ENCODE measurements at places on chromosomes 6 and 20. TPM values are rescaled to one million over a fixed set of nuclear protein-coding genes. Genes with fewer than 3 reads are reported as not detected.

DNA sequence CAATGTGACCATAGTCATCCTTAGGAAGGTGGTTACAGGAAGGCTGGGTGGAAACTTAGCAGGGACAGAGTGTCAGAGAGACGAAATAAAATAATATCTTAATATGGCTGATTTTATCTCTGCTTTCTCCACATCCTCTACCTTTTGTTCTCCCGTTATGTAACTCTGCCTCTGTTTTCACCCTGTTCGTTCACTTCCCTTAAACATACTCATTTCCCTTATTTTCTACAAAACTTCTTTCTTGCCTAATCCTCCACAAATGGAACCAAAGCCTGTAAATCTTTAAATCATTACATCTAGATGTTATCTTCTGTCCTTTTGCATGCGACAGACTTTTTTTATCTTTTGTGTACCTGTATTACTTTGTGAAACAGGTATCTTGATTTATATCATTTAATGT lies 23.3 kb upstream of the CRIP3 start:
- no peak for DNase-seq

DNA sequence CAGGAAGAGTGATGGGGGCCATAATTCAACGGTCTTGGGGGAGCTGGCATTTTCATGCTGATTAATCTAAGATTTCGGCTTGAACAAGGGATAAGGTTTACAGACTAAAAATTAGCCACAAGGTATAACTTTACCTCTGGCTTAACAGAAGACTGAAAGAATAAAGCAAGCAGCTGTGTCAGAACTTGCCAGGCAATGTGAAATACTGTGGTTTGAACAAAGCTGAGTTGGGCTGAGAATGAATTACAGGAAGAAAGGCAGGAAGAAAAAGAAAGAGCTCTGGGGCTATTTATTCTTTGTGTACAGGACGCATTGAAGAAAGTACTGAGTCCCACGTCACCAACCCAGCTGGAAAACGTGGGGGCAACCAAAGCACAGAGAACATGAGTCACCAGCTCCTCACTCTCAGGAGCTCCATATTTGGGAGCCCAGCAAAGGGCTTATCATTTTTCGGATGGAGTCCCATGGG lies 121.5 kb upstream of the NEDD9 start:
- DNase-seq = peak; percentile 64

DNA sequence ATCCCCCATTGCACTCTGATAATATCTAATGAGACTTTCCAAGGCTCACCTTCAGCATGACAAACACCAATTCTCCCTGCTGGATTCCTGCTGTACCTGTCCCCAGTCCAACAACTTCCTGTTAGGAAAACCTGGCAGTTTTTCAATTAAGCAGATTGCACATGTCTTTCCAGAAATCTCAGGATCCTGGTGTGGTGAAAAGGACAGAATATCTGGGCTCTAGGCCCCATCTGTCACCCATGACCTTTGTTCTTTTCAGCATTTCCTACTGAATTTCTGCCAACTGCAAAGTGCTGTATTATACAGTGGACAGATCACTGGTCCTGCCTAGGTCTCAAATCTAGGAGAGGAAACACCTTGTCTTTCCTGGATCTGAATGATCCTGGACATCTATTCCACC lies 27.7 kb upstream of the DTNBP1 start:
- DNase-seq = no peak

GRCh38 chr6:163985710-163986109 lies 571.2 kb downstream of the QKI start:
- no peak for DNase-seq

GRCh38 chr6:170243791-170244291 lies 47.0 kb downstream of the DLL1 start:
- no peak for DNase-seq

DNA sequence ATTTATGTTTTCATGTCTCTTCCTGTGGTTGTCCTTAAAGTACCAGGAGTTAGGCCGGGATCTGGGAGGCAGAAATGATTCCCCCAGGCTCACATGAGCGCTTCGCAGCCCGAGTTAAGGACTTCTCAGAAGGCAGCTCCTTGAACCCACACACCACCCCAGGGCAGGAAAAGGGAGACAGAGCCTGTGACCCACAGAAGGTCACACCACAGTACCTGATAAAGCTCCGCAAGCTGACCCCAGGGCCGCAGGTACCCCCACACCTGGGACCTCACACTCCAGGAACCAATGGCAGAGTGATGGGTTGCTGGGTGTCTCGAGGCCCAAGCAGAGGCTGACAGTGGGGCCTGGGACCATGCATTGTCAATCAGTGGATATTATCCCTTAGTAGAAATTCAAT lies 207.6 kb downstream of the CDH4 start:
- DNase-seq = no peak

- DNase-seq = no peak
Observed at GRCh38 chr6:43935921-43936439, 166.0 kb downstream of the VEGFA start.

DNA sequence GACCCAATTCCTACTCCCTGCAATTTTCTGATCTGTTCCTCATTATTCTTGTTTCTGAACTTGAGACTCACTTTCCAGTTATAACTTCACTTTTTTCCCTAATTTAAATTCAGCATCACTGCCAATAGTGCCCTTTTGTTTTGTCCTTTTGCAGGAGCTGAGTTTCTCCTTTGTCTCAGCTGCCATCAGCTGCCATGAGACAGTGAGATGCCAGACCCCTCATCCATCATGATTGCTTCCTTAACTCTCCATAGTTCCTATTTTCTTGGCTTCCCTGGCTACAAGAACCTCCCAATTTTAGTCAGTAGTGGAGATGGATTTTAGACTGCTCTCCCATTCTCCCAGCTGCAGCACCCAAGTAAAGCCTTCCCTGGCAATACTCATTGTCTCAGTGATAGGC lies 518.1 kb downstream of the HDGFL1 start:
- DNase-seq = no peak

- no peak for DNase-seq
Observed at GRCh38 chr6:149888093-149888492, 9.8 kb downstream of the RAET1E start.

GRCh38 chr6:44342052-44342451 lies 398 bp upstream of the SPATS1 start:
- DNase-seq = peak; percentile 30

DNA sequence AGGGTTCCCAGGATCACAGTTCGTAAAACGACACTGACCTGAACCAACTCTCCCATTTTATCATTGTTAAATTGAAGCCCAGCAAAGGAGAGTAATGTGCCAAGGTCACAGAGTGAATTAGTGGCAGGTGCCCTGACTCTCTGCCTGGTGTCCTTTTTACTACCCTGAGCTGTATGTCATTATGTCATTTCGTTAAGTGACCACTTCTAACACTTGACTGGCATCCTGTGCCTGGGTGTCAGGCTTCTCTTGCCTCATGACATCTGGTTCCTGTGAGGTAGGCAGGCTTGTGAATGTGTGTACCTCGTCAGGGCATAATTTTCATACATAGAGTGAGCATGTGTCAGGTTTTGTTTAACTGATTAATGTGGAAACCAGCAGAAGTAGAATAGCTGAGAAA lies 48.6 kb downstream of the RALY start:
- peak; percentile 66 for DNase-seq

- no peak for DNase-seq
Observed at GRCh38 chr6:4280031-4280430, 144.7 kb upstream of the ECI2 start.

- DNase-seq = no peak
Observed at GRCh38 chr6:90000864-90001731, 106.8 kb downstream of the GJA10 start.

DNA sequence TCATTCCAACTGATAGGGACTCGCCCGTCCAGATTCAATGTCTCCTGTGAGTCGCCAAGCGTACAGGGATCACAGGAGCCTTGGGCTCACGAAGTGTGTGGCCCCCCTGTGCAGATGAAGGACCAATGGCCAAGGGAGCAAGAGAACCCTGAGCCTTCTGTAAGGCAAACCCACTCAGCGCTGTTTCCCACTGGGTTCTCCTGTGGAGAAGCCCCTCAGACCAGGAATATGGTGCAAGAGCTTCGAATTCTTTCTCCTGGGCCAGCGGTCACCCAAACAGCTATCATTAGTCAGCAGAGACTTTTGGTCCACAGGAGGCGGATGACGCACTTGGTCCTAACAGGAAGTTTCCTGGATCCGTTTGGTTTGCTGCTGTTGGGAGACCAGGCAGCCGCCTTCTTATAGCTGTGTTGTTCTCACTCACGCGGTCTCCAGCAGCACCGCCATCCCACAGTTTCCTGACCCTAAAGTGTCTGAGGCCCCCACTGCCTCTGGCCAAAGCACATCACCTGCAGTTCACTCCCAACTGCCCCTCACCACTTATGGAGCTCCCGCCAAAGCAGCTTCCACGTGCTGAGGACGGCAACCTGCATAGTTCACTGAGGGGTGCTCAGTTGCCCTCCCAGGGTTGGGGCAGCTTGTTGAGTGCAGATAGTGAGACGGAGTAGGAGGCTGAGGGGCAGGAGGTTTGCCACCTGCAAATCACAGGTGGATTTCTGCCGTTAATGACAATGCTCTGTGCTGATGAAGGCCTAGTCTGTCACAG lies 268.6 kb downstream of the ERMARD start:
- DNase-seq = no peak

GRCh38 chr6:10960171-10960570 lies 73.3 kb downstream of the SYCP2L start:
- DNase-seq = no peak

DNA sequence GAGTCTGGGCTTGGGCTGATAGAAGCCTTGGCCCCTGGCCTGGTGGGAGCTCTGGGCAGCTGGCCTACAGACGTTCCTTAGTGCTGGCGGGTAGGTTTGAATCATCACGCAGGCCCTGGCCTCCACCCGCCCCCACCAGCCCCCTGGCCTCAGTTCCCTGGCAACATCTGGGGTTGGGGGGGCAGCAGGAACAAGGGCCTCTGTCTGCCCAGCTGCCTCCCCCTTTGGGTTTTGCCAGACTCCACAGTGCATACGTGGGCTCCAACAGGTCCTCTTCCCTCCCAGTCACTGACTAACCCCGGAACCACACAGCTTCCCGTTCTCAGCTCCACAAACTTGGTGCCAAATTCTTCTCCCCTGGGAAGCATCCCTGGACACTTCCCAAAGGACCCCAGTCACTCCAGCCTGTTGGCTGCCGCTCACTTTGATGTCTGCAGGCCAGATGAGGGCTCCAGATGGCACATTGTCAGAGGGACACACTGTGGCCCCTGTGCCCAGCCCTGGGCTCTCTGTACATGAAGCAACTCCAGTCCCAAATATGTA lies 957 bp upstream of the VEGFA start:
- peak; percentile 65 for DNase-seq

DNA sequence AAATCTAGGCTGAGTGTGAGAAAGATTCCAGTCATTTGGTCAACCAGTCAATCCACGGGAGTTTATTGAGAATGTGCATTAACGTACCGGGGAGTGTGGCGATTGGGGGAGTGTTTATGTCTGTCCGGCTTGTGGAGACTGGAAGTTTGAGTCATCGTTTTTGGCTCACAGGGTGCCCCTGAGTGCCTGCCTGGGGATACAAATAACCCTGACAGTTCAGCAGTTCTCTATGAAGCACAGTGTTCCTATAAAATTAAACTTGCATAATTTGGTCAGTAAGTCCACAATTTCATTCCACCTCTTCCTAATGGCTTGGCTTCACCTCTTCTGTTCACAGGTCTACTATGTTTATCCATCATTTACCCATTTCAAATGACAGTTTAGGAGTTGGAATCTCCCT lies 72.6 kb upstream of the PLEKHG1 start:
- no peak for DNase-seq

DNA sequence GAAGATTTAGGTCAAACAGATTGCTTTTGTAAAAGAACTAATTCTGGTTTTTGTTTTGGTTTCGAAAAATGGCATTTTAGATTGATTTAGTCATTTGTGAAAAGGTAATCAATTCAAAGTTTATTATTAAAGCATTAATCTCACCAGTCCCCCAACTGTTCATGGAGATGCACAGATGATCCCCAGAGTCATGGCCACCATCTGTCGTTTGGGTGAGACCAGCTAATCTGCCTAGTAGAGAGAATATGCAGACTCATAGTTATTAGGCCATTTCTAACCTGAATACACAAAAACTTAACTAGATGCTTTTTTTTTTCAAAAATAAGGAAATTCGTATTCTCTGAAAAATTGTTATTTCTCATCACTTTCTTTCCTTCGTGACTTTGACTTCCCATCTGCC lies 58.1 kb downstream of the C6orf58 start:
- no peak for DNase-seq

DNA sequence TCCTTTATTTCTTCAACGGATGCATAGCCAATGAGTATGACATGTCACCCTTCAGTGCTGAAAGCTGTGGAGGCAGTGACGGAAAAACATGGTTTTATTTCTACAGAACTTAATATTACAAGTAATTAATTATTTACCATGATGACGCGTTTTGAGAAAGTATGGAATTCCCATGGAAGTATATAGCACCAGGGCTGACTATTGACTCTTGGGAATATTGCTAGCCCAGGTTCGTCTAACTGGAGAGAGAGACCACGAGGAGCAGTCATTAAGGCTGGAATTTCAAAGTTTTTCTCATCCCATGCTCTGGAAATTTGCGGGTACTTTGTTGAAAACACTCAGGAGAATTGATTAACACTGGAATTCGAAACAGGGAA lies 155.2 kb upstream of the PRSS16 start:
- no peak for DNase-seq

DNA sequence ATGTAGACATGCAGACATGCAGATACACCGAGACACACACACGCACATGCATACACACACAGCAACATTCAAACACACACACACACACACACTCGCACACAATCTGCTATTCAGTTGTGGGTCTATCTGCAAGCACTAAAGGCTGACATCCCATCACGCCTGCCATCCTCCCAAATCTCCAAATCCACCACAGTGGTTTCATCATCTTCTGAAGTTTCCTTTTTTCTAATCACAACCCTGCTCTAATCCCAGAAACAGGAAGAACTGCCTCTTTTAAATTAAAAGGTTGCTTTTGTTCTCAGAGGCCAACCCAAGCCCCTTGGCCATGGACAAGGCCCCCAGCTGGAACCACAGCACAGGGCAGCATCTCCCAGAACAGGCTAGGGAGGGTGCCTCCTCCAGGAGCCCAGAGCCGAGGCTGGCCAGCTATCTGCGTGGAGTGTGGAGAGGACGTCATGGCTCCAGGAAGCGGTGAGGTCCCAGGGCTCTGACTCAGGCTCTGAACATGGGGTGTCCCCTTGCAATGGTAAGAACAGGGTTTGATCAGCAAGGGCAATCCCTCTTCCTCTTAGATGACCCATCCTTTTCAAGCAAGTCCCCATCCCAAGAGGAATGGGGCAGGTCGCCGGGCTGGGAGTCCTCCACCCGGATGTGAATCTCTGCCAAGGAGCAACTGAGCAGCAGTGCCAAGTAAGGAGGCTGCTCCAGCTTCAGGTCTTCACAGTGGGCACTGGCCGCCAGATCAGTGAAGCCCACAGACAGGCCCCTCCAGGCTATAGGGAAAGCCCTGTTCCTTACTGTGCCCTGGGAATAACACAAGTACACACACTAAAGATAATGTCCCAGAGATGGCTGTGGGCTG lies 14.7 kb downstream of the FOXF2 start:
- no peak for DNase-seq

Gene MUC21
- polyA plus RNA-seq = not detected

Gene HLA-DQB2
- polyA plus RNA-seq = not detected

Gene OR12D3
- polyA plus RNA-seq = not detected

Gene FILIP1
- polyA plus RNA-seq = 49.2 TPM

Gene BTNL2
- polyA plus RNA-seq = not detected

Gene CASS4
- polyA plus RNA-seq = 0.47 TPM

Gene IYD
- not detected for polyA plus RNA-seq

Gene GTSF1L
- polyA plus RNA-seq = not detected

Gene MYMX
- not detected for polyA plus RNA-seq

Gene TMEM242
- 16.5 TPM for polyA plus RNA-seq

Gene REM1
- 2.6 TPM for polyA plus RNA-seq

Gene SPATS1
- polyA plus RNA-seq = not detected

Gene NHLRC1
- polyA plus RNA-seq = 1.0 TPM

Gene APCDD1L
- not detected for polyA plus RNA-seq

Gene FOXC1
- polyA plus RNA-seq = 2.9 TPM

Gene UBE2J1
- 18.1 TPM for polyA plus RNA-seq

Measured in heart left ventricle (tissue), 16 donors.